Stomach (tissue), 19 donors: ENCODE measurements at places on chromosomes 4 and X.

DNA sequence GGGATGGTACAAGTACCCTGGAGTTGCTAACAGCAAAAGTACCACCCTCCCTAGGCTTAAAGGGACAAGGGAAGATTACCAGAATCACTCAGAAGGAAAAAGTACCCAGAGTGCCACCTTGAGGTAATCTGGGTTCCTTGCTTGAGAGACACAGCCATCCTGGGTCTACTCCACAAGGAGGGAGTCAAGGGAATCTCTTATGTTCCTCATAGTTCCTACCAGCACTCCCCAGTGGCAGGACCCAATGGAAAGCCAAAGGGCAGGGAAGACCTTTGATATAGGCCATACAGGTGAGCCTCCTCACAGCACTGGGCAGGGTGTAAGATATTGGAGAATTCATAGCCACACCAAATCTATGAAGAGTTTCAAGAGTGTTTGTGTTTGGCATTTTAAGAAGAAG, 5.7 kb downstream of the IL2 start:
- DNase-seq: peak; percentile 4

- peak; percentile 63 for DNase-seq
These were observed 78.8 kb downstream of the RLIM start for GRCh38 chrX:74535408-74536151.

- DNase-seq: no peak
These were observed 6.9 kb upstream of the TLR8 start for GRCh38 chrX:12899506-12899905.

DNA sequence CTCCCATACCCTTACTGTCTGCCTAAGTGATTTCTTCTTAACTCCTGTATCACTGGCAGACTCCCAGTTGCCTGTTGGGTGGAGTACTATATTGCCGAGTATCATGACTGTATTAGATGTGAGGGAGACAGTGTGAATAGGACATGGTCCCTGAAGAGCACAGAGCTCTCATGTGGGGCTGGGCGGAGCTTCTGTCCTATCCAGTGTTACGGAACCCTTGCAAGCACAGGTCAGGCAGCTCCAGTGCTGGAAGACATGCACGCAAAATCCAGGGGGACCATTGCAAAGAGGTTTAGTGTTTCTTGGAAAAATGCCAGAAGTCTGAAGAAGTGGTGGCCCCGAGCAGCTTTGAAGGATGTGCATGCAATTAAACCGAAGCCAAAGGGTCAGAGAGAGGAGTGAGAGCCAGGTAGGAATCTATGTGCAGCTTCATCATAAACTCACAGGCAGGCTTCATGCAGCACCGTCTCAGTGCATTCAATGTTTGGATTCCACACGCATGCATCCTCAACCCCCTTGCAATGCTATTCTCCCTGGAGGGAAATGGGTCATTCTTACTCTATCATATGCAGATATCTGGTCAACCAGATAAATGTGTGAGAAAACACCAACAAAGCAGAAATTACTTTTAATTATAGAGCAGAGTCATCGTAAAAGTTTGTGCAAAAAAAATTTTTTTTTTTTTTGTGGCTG, 49.7 kb upstream of the DHRSX start:
- no peak for DNase-seq

DNA sequence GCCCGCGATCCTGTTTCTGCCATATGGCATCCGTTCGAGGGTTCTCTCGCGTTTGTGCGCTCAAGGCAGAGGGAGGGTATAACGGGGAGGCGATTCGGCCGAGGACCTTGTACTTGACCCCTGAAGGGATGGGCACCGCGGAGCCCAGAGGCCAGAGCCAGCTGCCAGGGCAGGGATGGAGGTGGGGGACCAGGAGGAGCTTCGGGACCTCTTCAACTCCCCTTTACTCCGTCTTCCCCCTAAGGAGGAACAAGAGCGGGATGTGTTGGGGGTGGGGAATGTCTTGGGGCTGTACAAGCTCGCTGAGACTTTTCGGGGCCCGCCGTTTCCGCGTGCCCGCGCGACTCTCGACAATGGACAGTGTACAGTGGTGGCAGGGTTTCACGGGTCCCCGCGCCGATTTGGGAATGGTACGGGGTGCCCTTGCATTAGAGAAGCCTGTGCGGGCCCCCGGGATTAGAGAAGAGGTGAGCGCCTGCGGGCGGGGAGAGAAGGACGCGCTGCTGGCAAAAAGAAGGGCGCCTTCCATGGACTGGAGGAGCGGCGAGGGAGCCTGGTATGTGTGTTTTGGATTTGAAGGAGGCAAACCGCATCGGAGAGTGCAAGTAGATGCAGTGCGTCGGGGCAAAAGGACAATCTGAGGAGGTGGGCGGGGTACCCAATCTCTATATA, 760 bp downstream of the UGT8 start:
- DNase-seq: peak; percentile 43

- no peak for DNase-seq
These were observed 39.4 kb downstream of the GEMIN8 start for GRCh38 chrX:13990126-13990800.

- DNase-seq: no peak
These were observed 37.9 kb upstream of the CBR4 start for GRCh38 chr4:169047956-169048355.

GRCh38 chrX:7330556-7330955, 182.6 kb upstream of the PUDP start:
- no peak for DNase-seq

GRCh38 chr4:147693218-147693617, 9.3 kb upstream of the PRMT9 start:
- peak; percentile 13 for DNase-seq

DNA sequence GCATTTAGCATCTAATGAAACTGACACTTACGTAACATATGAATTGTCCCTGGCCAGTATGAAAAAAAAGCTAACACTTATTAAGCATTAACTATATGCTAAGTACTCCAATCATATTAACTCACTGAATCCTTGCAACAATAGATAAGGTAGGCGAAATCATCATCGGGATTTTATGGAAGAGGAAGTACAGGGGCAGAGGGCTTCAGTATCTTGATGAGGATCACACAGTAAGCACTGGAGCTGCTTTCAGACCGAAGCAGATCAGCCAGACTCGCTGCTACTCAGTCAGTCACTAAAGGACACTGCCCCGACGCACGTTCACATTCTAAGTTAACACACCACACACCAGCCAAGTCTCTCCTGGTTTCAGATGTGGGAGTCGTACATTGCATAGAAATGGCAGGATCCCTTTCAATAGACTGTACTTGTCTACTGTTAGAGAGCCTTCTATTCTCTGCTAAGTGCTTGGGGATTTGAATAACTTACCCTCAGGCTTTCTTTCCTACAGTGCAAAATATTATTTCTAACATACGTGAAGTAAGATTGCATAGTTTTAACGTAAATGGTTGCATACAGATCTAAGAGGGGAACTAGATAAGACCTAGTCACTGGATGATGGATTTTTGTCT, 540.2 kb upstream of the TENM3 start:
- DNase-seq: no peak

GRCh38 chrX:20267931-20268701, 1.4 kb upstream of the RPS6KA3 start:
- peak; percentile 69 for DNase-seq

DNA sequence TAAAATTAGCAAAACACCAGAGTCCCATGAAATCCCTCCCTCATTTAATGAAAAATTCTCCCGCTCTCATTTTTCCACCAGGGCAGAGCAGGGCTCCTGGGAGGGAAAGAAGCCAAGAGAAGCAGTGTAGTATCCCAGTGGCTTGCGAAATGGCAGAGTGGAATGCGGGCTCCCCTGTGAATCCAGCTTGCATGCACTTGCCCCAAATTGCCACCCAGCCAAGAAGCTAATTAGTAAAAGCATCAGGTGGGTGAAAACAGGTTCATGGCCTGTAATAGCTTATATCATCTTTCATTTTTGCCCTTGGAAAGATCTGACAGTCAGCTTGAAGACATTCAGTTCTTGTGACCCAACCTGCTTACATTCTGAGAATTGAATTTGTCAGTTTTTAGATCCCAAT, 10.1 kb downstream of the AMOT start:
- no peak for DNase-seq

DNA sequence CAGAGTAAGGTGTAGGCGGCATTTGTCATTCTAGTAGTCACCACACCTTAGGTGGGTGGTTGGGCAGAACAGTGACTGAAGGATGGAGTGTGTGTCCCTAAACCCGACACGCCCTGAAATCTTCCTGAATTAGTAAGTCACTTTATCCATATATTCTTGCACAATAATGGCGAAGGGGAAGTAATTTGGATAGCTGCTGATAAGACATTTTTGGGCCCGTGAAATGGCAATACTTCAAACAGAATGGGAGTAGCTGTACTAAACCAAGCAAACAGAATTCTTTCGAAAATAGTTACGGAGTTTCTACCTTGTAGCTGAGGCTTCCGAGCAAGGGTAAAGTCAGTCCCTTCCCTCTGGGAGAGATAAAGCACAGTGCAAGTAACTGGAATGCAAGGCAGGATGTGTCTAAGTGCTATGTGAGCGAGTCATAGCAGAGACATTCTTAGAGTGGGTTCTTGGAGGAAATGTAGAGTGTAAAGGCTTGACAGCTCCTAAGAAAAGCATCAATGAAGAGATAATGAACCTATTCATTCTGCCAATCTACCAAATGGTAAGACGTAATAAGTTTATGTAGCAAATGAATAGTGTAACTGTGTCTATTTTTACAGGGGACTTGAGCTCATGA, 72.8 kb downstream of the CLCN5 start:
- no peak for DNase-seq
